ENCODE measurements at places on chromosomes 2 and 18.

GRCh38 chr2:30265052-30266015 lies 34.0 kb downstream of the LBH start:
- no peak for DNase-seq

DNA sequence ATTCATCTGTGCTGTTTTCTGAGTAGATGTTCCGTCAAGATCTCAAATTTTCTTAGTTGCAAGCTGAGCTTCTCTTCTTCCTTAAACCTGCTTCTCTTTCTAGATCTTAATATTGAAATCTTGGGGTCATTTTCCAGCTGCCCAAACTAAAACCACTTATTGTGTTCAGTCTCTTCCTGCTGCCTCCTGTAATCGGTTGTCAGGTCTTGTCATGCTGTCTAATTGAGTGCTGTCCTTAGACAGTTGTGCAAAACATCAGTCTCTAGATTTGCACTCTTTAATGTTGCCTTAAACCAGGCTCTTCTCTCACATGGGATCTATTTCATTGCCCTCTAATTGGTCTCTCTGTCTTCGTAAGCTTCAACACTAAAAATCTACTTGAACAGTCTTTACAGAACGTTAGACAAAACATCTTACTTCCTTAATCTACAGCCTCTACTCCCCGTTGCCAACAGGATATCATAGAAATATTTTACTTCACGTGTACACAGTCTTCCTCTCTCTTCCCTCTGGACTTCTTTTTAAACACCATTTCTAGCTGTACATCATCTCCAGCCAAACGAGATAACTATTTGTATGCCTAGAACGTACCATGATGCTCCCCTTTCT lies 34.9 kb downstream of the GPD2 start:
- no peak for DNase-seq

DNA sequence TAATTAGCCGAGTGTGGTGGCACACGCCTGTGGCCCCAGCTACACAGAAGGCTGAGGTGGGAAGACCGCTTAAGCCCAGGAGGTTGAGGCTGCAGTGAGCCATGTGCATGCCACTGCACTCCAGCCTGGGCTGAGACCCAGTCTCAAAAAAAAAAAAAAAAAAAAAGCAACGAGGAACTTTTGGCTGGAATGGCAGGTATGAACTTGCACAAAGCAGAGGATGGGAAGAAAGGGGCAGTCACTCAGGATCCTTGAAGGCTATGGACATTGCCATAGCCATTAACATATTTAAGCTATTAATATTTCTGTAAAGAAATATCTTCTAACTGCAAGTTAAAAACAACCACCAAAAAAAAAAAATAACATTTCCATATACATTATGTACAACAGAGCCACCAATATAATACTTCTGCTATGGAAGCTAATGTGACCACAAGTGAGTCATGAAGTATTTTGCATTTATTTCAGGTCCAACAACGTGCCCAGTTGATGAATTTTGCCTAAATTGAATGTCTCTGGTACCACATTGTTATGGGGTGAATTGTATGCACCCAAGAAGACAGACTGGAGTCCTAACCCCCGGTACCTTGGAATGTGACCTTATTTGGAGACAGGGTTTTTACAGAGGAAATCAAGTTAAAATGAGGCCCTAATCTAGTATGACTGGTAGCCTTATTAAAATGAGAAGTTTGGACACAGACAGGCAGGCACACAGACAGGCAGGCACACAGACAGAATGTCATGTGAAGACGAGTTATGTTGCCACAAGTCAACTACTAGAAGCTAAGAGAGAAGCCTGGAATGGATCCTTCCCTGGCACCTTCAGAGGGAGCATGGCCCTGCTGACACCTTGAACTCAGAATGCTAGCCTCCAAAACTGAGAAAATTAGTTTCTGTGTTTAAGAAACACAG lies 102.8 kb downstream of the RBMS1 start:
- DNase-seq: no peak

DNA sequence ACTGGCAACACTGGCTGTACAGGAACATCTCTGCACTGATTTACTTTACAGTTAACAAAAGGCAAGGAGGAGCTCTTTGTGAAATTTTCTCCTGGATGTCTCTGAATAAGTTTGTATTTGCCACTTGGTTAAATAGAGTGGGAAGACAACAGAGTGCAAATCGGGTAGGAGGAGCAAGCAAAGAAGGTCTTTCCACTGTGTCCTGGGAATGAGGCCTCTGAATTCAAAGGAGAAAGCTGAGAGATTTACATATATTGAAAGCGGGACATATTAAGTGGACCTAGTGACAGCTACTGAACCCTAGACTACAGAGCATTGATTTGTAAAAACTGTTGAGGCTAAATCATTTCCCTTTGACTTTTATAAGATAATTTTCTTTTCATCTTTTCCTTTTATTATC lies 117.4 kb upstream of the CHRNA1 start:
- DNase-seq: no peak

DNA sequence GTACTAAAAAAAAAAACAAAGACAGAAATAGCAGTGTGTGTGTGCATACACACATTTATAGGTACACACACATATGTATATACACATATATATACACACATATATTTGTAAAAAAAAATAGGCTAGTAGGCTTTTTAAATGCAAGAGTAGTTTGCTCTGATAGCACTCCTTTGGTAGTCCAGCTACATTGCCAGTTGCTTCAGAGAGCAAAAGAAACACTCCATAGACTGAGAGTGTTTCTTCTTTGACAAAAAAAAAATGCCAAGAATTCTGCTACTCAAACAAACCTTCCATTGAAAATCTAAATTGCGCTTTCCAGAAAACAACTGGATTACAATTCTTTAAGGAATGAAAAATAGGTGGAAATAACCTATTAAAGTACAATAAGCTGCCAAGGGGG lies 365.9 kb upstream of the GALNT5 start:
- no peak for DNase-seq

GRCh38 chr18:11654736-11655605 lies 34.1 kb upstream of the GNAL start:
- DNase-seq: peak; percentile 4

- DNase-seq: no peak
Observed at GRCh38 chr2:132521341-132521740, 104.7 kb downstream of the GPR39 start.

DNA sequence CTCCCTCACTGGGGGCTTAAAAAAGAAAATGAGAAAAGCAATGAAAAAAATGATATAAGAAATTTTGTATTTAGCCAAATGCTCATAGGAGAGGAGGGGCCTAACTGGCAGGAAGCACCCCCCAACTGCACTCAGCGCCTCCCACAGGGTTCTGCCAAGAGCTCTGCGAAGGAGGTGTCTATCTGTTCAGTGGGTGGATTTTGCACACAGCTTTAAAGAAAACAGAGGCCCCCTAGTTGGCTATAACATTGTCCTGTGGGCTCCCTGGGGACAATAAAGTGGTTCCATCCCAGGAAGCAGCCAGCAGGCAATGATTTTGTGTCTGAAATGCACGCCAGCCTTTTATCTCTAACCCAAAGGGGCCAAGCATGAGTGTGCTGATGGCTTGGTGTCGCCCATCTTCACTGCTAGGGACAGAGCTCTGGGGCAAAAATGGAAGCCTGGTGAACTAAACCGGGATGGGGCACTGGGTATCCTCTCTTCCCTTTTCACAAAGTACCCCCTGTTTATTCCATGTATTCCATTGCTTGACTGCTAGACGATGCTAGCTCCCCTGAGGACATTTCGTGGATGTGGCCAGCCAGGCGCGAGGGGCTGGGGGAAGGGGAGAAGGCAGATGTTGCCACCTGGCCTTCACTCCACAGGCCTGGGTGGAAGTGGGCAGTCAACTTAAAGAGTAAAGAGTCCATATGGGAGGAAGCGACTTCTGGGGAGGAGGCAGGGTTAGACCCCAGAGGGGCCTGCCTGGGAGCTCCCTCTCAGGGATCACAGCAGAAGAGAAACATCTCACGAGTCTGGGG lies 205.7 kb downstream of the CYP26B1 start:
- no peak for DNase-seq

GRCh38 chr2:16248571-16249105 lies 308.3 kb downstream of the MYCN start:
- no peak for DNase-seq

DNA sequence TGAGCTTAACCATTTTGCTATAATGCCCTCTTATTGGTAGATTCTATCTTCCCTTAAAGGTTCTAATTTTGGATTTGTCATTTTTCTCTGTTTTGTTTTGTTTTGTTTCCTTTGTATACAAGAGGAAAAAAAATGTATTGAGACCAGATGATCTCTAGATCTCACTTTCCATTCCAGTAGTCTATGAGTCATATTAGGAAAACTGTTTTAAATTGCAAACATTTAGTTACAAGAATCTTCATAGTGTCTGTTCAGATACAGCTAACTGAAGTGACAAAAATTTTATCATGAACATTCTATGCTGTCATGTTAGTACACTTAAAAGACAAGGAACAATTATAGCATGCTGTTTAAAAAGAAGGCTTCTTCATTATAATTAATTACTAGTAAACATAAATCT lies 322.8 kb downstream of the LRRTM4 start:
- DNase-seq: no peak

DNA sequence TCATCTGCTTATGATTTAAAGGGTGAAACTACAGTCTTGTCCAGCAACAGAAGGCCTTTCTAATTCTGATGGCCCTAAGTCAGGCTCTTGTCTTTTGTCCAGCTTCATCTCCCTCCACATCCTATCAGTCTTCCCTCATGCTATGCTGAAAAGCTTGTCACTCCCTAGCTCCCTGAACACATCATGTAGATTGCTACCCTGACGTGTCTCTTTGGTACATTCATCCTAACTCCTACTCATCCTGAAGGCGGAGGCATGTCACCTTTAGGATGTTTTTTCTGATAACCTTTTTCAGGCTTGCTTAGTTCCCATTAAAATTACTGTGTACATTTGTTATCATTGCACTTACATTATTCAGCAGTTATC lies 78.4 kb upstream of the ARL5A start:
- no peak for DNase-seq

DNA sequence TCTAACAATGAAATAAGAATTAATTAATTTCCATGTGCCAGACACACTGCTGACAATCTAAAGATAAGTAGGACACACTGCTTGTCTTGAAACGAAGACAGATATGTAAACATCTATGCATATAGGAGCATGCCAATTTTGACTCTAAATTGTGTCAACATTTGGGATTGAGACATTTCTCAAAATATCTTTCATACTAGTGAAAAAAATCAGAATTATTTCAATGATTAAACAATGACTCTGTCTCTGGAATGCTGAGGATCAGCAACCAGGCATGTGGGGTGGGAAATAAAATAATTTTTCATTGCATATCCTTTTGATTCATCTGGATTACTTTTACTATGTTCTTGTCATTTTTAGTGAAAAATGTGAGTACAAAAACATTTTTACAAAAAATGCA lies 262.6 kb upstream of the SYT4 start:
- no peak for DNase-seq

- DNase-seq: no peak
Observed at GRCh38 chr2:159201360-159202063, 85.0 kb downstream of the WDSUB1 start.

- DNase-seq: no peak
Observed at GRCh38 chr18:51135795-51136194, 61.7 kb downstream of the MEX3C start.

GRCh38 chr2:222272446-222273015 lies 26.3 kb downstream of the PAX3 start:
- DNase-seq: no peak

DNA sequence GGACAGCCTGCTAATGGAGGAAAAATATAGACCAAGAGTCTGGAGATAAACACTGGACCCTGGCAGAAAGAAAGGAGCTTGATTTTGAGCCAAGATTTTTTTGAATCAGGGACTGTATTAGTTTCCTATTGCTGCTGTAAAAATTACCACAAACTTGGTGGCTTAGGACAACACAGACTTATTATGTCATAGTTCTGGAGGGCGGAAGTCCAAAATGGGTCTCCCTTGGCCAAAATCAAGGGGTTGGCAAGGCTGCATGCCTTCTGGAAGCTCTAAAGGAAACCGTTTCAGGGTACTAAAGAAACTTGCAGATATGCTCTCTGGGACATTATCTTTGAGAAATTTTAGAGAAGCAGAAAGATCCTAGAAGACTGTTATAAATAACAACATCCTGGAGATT lies 140.1 kb downstream of the BABAM2 start:
- DNase-seq: peak; percentile 2

GRCh38 chr2:172088245-172089004 lies 3.1 kb downstream of the DLX1 start:
- no peak for DNase-seq

- DNase-seq: no peak
Observed at GRCh38 chr2:190599073-190599472, 49.8 kb upstream of the NAB1 start.

- no peak for DNase-seq
Observed at GRCh38 chr2:64650722-64651338, 2.9 kb downstream of the SERTAD2 start.

- DNase-seq: no peak
Observed at GRCh38 chr18:5709476-5710095, 165.8 kb upstream of the EPB41L3 start.

GRCh38 chr18:61955644-61956043 lies 62.8 kb upstream of the RNF152 start:
- no peak for DNase-seq

GRCh38 chr2:189530965-189531637 lies 49.5 kb downstream of the SLC40A1 start:
- no peak for DNase-seq

DNA sequence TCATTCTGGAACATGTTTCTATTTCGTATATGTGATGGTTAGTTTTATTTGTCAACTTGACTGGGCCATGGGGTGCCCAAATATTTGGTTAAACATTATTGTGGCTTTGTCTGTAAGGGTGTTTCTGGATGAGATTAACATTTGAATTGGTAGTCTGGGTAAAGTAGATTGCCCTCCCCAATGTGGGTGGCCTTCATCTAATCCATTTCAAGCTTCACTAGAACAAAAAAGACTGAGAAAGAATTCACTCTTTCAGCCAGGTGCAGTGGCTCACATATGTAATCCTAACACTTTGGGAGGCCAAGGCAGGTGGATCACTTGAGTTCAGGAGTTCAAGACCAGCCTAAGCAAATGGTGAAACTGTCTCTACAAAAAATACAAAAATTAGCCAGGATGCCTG lies 55.7 kb upstream of the TANC1 start:
- DNase-seq: no peak

DNA sequence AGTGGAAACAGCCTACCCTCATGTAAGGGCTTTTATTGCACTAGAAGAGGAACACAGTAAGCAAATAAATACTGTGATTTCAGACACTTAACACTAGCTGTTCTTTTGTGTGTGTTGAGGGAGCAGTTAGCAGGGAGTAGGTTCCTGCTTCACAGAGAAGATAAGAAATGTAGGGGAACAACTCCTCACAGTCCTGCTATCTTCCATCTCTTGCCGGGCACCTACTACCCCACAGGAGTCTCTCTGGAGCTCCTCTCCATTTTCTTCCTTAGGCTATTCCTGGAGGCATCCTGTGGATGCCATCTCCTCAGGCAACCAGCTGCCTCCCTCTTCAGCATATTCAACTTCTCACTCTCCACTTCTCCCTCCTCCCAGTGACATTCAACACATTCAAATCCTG lies 145.0 kb downstream of the SRBD1 start:
- no peak for DNase-seq

- no peak for DNase-seq
Observed at GRCh38 chr18:8359076-8359475, 250.2 kb upstream of the RAB12 start.

GRCh38 chr2:98617149-98617548 lies 8.8 kb downstream of the UNC50 start:
- DNase-seq: no peak

GRCh38 chr2:16487686-16488085 lies 177.9 kb downstream of the CYRIA start:
- DNase-seq: no peak

- DNase-seq: no peak
Observed at GRCh38 chr2:189982780-189983394, 79.6 kb downstream of the MSTN start.

- DNase-seq: no peak
Observed at GRCh38 chr2:234258562-234259141, 208.2 kb downstream of the SPP2 start.
